Cardiac septum (tissue), 1 donor: ENCODE measurements at places on chromosomes 4 and X. TPM values are rescaled to one million over a fixed set of nuclear protein-coding genes. Genes with fewer than 3 reads are reported as not detected.

- no peak for DNase-seq
These were observed 210.1 kb upstream of the NHS start for GRCh38 chrX:17164941-17165340.

Gene FGB
- total RNA-seq = not detected

- no peak for DNase-seq
These were observed 93.6 kb downstream of the TASL start for GRCh38 chrX:30483996-30484395.

Gene WDR1
- 245 TPM for total RNA-seq
